ENCODE measurements at places on chromosomes 5 and 9.

DNA sequence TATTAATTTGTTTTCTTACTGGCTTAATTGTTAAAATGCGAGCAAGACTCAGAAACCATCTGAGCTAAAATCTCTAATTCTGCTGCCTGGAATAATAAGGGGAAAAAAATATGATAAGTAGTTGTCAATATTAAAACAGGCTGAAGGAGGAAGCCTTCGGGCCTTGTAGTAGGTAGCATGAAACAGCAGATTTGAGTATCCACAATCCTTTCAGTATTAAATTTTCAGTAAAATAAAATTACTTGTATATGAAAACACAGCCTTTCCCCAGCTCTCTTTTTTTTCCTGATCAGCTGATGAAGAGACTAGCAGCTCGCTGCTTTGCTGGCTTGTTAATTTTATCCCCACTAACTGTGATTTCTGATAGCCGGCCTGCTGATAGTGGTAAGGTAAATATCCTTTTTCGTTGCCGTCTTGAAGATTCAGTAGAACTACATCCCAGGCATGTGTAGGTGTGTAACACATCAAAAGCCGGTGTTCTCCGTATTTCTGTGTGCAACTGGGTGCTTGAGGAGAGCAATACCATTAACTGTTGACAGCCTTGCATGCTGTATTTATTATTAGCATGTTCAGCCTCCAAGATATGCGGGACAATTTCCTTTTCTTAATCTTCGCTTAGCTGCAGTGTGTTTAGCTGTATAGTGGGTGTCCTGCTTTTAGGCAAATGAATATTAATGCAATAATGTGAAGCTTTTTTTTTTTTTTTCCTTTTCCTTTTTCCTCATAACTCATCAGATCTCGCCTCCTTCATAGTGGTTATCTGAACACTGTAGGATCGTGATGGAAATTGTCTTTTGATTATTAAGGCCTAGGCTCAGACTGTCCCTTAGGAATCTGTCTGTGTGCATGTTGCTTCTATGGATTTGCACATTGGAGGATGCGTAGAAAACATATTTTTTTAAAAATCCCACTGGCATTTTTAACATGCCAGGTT lies 144.6 kb downstream of the SMARCA2 start:
- no peak for DNase-seq

DNA sequence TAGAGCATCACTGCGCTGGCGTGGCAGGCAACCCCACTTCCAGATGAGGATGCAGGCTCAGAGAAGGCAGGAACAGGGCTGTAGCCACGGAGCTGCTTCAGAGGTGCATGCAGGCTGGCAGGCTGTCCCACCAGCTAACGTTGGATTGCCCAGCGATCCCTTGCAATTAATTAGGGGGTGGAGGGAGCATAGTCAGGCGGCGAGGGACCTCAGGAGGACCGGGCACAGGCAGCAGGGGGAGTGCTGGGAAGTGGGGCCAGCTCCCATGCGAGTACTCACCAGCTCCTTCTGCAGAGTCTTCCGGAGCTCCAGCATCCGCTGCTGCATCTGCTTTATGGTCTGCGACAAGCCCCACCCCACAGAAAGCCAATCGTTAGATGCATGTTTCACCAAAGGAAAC lies 20.3 kb downstream of the ARPC5L start:
- no peak for DNase-seq

- no peak for DNase-seq
These were observed 8.3 kb downstream of the ATG10 start for GRCh38 chr5:81980160-81980559.

DNA sequence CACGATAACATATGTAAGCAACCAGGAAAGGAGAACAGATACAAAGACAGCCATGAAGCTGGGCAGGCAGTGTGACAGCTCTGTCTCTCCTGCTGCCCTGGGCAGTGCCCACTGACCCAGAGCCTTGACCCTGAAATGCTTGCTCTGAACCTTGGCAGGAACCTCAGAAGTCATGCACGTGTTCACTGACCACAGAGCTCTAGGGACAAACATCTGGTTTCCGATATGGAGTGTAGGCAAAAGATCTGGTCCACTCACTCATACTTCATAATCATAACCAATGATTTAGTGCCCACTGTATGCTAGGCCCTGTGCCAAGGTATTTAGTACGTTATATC lies 102.6 kb downstream of the FSTL4 start:
- no peak for DNase-seq

- no peak for DNase-seq
These were observed 40.7 kb downstream of the AHRR start for GRCh38 chr5:362189-362588.

DNA sequence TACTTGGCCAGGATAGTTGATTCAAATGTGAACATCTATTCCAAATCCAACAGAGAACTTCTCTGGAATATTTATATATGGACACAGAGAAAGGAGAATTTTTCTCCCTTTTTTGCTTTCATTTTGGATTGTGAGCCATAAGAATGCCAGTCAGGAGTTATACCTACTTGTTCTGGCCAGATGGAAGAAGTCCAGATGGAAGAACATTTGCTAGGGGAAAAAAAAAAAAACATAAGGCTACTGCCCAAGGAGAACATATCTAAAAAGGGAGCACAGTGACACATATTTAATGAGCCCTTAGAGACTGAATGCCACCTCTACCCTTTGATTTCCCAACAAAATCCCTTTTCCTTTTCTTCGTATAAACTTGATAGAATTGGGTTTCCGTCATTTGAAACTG lies 61.7 kb upstream of the PPP2R2B start:
- no peak for DNase-seq

All from fibroblast of skin of left quadriceps (primary cell).